ENCODE measurements at places on chromosomes 1 and 21.

DNA sequence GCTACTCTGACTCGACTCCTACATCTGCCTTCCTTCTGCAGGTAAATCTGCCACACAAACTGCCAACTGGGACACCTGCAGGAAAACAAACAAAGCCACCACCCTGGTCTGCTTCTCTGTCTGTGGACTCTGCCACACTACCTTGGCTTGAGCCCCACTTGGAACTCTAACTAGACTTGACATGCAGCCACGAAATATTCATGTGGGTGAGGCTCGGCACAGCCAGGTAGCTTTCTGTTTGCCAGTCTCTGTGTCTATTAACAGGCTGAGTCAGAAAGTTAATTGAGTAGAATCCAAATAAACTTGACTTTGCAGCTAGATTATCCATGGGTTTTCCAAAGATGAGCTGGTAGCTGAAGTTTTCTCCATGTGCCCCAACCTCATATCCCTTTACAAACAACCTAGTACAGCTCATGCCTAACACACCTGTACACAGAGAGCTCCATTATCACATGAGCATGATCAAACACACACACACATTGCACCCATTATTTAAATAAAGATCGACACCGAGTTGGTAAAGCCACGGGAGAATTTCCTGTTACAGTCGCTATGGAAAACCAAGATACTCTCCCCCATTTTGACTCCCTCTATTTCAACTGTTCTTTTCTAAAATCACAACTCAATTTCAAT is 808 bp downstream of the C1orf116 start:
- no peak for DNase-seq

DNA sequence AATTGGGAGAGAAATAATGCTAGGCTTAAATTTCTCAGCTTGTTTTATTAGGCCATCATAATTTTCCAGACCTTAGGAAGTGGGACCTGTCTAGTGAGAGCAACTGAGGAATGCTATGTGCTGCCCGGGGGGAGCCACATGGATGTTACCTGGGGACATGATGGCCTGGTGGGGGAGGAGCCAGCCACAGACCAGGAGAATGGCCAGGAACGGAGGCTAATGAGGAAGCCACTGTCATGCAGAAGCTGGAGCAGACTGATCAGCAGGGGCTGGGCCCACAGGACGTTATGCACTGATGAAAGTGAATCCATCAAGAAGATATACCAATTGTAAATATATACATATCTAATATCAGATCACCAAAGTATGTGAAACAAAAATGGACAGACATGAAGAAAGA is 4.6 kb upstream of the KRTAP10-1 start:
- no peak for DNase-seq

- no peak for DNase-seq
Measured at GRCh38 chr21:22754746-22755145, 1756.5 kb downstream of the NCAM2 start.

DNA sequence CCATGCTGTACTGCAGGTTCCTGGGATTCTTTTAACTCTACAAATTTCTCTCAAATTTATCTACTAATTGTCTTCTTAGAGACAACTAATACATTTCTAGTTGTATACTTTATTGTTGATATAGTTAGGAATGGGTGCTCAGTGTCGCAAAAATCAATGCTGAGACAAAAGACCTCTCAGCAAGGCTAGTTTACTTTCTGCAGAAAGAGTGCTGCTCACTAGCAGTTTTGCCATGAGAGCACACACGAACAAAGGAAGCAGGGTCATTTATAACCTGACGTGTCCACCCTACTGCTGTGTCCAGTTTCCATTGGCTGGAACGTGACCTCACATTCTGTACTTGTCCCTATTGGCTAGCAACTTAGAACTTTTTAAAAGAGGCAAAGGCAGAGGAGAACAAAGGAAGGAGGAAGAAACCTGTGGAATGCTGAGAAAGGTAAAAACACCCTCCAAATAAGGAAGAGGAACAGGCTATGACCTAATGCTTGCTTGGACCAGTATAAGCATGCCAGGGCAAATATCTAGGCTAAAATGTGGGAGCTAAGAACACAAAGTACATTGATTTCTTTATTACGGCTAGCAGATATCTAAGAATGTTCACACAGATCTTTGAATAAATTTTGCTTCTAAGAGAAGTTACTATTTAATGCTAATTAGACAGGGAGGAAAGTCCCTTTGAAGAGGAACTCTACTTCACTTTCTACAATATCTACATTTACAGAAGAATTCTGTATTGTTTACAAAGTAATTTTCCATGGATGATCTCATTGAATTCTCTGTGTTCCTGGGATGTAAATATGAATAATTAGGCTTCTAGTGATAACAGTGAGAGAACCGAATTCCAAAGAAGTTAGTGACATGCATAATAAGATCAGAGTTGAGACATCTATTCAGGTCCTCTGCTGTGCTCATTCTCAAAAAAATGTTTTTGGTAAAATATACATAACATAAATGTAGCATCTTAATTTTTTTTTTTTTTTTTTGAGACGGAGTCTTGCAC is 86.0 kb upstream of the MAP10 start:
- DNase-seq: no peak

- no peak for DNase-seq
Measured at GRCh38 chr1:34162852-34163766, 1.9 kb downstream of the CSMD2 start.

GRCh38 chr21:43196826-43197225 is 28.0 kb downstream of the CRYAA start:
- DNase-seq: no peak
